ENCODE measurements at places on chromosomes 12 and 14.

DNA sequence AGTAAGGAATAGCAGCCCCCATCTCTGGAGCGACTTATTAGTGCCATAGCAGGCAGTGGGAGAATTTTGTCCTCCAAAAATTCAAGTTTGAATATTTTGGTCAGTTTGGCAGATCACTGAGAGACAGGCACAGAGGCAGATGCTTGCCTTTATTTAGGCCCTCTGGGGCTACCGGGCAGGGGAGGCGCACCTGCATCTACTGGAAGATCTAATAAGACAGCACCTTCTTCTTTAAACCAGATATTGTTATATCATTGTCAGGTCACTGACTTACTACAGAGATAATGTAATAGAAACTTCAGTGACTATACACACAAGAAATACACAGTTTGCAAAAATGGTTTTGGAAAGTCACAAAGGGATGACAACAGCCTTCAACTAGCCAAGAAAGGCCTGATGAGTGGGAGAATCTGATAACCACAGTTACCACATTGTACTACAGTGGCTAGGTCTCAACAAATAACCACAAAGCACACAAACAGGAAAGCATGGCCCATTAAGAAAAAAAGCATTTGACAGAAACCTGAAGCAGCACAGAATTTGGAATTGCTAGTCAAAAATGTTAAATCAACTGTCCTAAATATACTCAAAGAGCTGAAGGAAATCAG, 56.8 kb downstream of the CDK17 start:
- no peak for DNase-seq

- DNase-seq, result no peak
Measured at GRCh38 chr12:109793411-109793810, 39.8 kb downstream of the TRPV4 start.

DNA sequence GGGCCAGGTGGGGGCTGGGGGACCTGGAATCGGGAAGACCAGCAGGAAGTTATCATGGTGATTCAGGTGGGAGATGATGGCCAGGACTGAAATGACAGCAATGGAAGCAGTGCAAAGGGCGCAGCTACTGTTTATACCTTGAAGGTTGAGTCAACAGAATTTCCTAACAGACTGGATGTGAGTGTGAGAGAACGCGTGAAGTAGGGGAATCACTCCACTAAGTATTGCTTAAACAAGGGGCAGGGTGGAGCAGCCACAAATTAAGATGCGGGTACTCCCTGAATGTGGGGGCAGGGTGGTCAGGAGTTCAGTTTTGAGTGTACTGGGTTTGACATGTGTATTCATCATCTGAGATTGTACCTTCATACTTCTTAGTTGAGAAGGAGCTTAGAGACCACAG, 45.1 kb downstream of the MYF5 start:
- DNase-seq, result no peak

DNA sequence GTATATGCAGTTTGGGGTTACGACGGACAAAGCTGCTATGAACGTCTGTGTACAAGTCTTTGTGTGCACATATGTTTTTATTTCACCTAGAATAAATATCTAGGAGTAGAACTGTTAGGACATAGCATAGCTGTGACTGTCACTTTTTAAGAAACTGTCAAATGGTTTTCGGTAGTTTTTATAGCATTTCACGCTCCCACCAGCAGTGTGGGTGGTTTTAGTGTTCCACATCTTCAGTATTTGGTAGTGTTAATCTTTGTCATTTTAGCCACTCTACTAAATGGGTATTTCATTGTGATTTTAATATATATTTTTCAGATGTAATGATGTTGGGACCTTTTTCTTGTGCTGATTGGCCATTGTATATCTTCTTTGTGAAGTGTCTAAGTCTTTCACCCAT, 109.1 kb upstream of the BCAT1 start:
- no peak for DNase-seq

GRCh38 chr12:2792671-2793500, 1.9 kb upstream of the FKBP4 start:
- no peak for DNase-seq

- DNase-seq, result no peak
Measured at GRCh38 chr12:52437508-52437907, 3.3 kb upstream of the KRT75 start.

GRCh38 chr14:76904740-76905569, 78.7 kb downstream of the LRRC74A start:
- no peak for DNase-seq

DNA sequence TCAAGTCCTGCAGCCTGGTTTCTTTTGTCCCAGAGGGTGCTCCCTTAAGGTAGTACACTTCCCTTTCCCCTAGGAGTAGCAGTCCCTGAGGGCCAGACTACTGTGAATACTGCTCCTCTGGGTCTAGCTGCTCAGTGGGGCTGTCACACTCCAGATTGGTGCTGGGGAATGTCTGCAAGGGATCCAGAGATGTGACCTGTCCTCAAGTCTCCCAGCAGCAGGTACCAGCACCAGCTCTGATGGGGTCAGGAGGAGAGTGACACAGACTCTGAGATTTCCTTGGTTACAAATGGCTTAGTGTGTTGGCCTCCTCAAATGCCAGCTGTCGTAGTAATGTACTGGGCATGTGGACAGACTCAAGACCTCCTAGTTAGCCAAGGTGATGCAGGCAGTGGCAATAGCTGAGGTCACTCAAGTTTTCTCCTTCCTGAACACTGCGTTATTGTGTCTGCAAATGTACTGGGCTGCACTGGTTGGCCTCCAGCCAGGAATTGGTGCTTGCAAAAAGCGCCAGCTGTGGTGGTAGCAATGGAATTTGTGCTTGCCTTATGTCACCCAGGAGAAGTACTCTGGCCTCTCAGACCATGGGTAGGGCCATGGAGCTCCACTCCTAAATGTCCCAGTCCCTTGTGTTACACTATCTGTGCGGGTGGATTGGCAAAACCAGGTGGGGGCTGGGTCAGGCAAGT, 36.4 kb upstream of the AEBP2 start:
- no peak for DNase-seq

- no peak for DNase-seq
Measured at GRCh38 chr12:126464153-126464552, 1398.9 kb downstream of the AACS start.

DNA sequence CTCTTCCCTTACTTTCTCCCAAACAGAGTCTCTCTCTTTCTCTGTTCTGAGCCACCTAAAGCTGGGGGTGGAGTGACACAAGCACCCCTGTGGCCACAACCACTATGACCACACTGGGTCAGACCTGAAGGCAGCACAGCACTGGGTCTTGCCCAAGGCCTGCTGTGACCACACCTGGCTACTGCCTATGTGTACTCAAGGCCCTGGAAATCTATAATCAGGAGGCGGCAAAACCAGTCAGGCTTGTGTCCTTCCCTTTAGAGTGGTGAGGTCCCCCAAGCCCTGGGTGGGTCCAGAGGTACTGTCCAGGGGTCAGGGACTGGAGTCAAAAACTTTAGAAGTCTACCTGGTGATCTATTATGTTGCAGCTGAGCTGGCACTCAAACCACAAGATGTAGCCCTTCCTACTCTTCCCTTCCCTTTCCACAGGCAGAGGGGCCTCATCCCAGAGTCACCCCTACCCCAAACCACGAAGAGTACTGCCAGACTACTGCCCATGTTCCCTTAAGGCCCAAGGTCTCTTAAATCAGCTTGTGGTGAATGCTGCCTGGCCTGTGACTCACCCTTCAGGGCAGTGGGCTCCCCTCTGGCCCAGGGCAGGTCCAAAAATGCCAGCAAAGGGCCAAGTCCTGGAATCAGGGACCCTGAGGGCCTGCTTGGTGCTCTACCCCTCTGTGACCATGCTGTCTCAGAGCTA, 179.8 kb upstream of the DYRK2 start:
- DNase-seq, result no peak

GRCh38 chr12:123787466-123787865, 25.4 kb downstream of the DNAH10 start:
- no peak for DNase-seq

DNA sequence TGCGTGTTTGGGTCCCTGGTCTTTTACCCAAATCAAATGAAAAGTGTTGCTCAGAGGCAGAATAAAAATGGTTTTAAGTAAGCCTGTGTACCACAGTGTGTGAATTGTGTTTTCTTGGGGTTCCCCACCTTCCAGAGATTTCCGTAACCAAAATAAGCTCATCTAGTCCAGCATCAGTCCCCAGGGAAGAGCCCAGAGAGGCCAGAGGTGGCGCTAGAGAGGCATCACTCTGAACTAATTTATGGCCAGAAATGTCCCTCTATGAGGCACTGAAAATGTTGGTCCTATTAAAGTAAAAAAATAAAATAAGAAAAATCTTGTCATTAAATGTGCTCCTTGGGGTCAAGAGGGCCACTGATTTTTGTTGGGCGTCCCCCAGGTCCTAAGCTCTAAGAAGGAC, 24.9 kb upstream of the PRKAB1 start:
- no peak for DNase-seq

- DNase-seq, result no peak
Measured at GRCh38 chr14:49953196-49953595, 60.3 kb downstream of the ARF6 start.

DNA sequence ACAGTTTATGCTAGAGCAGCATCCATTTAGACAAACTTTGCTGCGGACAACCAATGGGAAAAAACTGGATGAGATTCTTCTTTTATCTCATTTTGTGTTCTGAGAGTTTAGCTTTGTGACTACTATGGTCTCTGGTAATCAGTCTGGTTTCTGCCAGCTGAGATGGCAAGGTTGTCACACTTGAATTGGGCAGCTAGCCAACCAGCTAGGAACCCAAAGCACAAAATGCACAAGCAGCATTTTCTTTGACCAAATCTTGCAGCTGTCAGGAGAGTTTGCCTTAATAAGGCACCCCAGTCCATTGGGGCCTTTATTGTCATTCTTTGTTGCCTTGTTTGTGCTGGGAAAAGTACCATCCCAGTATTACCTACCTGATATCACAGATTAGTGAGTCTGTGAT, 34.0 kb upstream of the ETV6 start:
- DNase-seq, result no peak

- peak; percentile 80 for DNase-seq
Measured at GRCh38 chr12:111434680-111435338, 29.1 kb downstream of the SH2B3 start.

DNA sequence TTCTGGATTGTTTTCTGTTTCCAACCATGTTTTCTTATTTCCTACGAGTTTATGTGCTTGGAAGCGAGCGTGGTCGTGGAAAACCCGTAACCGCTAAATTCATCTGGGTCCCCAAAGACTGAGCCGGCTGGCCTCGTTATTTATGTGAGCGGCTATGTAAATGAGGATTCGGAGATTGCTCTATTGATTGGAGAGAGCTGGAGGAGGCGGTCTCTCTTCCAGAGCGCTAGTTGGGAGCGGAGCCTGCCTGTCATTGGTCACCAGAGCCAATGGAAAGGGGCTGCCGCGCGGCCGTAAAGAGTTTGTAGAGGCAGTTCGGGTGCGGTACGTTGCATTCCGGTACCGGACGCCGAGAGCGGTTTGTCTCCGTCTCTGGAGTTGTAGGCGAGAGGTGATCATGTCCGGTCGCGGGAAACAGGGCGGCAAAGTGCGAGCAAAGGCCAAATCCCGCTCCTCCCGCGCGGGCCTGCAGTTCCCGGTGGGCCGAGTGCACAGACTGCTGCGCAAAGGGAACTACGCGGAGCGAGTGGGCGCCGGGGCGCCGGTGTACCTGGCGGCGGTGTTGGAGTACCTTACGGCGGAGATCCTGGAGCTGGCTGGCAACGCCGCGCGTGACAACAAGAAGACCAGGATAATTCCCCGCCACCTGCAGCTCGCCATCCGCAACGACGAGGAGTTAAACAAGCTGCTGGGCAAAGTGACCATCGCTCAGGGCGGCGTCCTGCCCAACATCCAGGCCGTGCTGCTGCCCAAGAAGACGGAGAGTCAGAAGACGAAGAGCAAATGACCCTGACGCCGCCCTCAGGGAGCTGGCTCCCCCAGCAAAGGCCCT, 29.0 kb downstream of the WBP11 start:
- DNase-seq, result peak; percentile 90

GRCh38 chr12:12999271-12999958, 650 bp downstream of the HEBP1 start:
- DNase-seq, result no peak

GRCh38 chr12:111904446-111904975, 62.5 kb downstream of the MAPKAPK5 start:
- DNase-seq, result no peak

GRCh38 chr12:6092784-6093722, 31.4 kb downstream of the VWF start:
- no peak for DNase-seq

DNA sequence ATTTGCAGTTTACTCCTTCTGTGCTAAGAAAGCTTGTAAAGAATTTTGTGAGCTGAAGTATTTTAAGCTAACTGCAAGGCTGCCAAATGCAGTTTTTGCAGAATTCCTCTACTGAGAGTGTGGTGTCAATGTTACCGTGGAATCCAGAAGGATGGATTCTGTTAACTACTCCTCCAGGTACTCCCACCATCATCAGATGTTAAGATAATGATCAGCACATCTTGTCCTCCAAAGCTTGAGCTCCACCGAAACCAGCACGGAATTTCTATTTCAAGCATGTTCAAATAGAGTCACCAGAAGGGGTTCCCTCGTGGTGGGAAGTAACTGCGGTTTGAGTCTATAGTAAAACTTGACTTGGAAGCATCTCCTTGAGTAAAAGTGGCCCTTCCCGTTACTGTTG, 64.3 kb upstream of the CDKN3 start:
- DNase-seq, result no peak

GRCh38 chr12:131100031-131100674, 146.4 kb downstream of the ADGRD1 start:
- DNase-seq, result no peak

DNA sequence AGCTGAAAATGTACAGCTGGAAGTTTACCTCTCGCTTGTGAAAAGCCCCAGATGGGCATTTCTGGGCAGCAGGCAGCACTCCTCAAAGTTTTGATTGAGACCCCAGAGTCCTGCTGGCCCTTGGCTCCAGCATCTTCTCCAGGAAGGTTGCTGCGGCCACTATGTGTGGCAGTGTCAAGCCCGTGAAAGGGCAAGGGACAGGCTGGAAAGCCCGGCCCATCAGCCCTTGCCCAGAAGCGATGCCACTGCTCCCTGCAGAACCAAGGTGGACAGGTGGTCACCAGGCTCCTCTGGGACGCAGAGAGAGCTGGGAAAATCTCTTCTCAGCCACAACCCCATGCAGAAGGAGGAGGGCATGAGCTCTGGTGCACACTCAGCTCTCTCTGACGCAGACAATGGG, 73.5 kb upstream of the BCL11B start:
- DNase-seq, result no peak

DNA sequence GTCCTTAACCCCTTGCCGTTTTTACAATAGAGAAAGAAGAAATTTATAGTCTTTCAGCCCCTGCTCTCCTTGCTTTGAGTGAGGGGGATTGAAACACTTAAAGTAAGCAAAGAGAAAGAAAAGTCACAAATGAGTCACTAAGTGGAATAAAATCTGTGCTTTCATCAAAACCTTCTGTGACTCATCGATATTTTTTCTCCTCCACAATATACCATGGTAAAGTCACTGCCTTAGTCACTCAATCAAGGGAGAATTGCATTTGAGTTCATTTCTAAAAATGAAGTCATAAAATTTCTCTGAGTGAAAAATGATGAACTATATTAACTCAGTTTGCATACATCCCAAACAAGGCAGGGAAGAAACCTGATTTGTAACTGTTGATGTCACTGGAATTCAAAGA, 470.3 kb downstream of the FOXG1 start:
- DNase-seq, result no peak

- DNase-seq, result no peak
Measured at GRCh38 chr12:111436811-111437210, 31.1 kb downstream of the SH2B3 start.

- DNase-seq, result no peak
Measured at GRCh38 chr12:12563290-12563928, 746 bp upstream of the DUSP16 start.

Measured in T-helper 1 cell (primary cell).